ENCODE measurements at places on chromosomes 4 and X.

DNA sequence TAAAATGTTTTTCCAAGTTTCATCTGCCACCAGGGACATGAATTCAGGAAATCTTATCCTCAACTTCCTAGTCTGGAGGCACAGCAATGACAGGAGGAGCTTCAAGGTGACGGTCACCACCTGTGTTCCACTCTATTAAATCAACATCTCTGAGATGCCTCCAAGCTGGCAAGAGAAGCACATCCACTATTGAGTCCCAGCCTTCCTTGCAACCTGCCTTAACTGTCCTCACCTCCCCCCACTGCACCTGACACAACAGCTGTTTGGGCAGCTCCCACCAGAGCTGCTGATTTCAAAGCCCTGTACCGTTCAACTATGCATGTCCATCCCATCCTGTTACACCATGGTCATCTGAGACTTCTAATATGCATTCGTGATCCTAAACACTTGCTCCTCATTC, 123.4 kb downstream of the COL25A1 start:
- H3K36me3 ChIP-seq, result no peaks in the 10 kb centered on the region
- H3K4me3 ChIP-seq, result no peak overlapping the region
- H3K4me1 ChIP-seq, result no peaks in the 10 kb centered on the region
- H3K27ac ChIP-seq, result no peak overlapping the region
- H3K27me3 ChIP-seq, result no peaks in the 10 kb centered on the region
- no peak for DNase-seq

GRCh38 chr4:20723019-20723418, 22.8 kb downstream of the PACRGL start:
- DNase-seq, result no peak
- H3K4me3 ChIP-seq, result no peak overlapping the region
- peaks cover 4% of the 10 kb centered on the region for H3K4me1 ChIP-seq
- no peak overlapping the region for H3K27ac ChIP-seq
- no peaks in the 10 kb centered on the region for H3K27me3 ChIP-seq

GRCh38 chr4:159015841-159016240, 87.0 kb upstream of the RAPGEF2 start:
- no peak for DNase-seq
- H3K4me1 ChIP-seq, result no peaks in the 10 kb centered on the region
- H3K36me3 ChIP-seq, result no peaks in the 10 kb centered on the region

DNA sequence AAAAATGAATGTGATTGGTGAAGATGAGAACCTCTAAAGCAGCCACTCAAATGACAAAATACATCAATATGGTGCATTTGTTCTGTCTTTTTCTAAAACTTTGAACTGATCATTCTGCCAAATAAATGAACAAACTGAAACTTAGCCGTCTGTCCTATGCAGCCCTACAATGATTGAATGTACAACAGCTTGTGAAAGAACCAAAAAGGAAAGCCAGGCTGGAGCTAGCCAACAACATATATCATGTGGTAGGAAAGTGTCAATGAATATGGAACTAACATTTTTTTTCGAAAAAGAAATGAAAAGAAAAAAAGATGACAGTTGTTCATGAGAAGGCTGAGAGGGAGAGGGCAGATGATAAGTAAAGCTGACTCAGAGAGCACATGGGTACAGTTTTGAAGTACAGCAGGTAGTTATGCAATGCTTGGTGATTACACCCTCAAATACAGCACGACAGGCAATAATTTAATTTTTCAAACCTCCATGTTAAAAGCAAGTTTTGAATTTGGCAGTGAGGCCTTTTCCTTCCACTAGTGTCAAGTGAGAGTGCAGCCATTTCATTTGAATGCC, 21.2 kb upstream of the SLC7A11 start:
- no peak for DNase-seq
- no peaks in the 10 kb centered on the region for H3K27me3 ChIP-seq
- no peaks in the 10 kb centered on the region for H3K4me1 ChIP-seq
- no peaks in the 10 kb centered on the region for H3K36me3 ChIP-seq

All from H9 (cell line).